ENCODE measurements at places on chromosomes 12 and 14.
A peak's percentile ranks its signal among the peaks of the same experiment; 100 is the strongest.

DNA sequence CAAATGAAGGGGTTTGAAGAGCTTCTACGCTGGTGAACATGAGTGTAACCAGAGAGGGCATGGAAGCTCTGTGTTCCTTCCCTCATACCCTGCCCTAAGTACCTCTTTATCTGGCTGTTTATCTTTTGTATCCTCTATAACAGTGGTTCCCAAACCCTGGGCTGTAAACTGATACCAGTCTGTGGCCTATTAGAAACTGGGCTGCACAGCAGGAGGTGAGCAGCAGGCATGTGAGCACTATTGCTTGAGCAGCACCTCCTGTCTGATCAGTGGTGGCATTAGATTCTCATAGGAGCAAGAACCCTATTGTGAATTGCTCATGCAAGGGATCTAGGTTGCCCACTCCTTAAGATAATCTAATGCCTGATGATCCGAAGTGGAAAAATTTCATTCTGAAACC lies 172.9 kb upstream of the AVPR1A start:
- H3K36me3 ChIP-seq: no peaks in the 10 kb centered on the region
- no peak overlapping the region for H3K4me3 ChIP-seq
- H3K4me1 ChIP-seq: no peaks in the 10 kb centered on the region
- no peak overlapping the region for H3K27ac ChIP-seq
- peaks cover 19% of the 10 kb centered on the region for H3K27me3 ChIP-seq

DNA sequence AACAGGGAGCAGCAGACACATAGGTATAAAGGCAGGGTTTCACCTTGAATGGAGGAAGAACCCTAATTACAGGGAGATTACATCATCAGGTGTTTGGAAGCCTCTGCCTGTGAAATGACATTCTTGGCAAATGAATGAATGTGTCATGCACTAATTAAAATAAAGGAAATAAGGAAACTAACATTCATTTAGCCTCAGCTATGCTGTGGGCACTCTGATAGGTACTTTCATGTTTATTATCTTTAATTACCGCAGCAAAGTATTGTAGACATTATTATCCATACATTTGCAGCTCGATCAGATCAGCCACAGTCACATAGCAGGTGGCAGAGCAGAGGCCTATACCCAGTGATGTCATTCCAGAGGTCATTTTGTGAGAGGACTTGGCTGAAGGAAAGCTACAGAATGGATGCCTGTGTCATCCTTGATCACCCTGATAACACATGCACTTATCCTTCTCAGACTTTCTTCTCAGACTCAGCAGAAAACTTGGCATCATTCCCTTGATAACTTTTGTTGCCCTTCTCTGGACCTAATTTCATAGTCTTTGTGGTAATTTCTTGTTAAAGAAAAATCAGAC lies 18.4 kb downstream of the ZNF664 start:
- no peak for DNase-seq
- no peak overlapping the region for H3K4me3 ChIP-seq
- peaks cover 58% of the 10 kb centered on the region for H3K4me1 ChIP-seq
- H3K27me3 ChIP-seq: no peaks in the 10 kb centered on the region
- H3K27ac ChIP-seq: peak overlapping the region; percentile 37

DNA sequence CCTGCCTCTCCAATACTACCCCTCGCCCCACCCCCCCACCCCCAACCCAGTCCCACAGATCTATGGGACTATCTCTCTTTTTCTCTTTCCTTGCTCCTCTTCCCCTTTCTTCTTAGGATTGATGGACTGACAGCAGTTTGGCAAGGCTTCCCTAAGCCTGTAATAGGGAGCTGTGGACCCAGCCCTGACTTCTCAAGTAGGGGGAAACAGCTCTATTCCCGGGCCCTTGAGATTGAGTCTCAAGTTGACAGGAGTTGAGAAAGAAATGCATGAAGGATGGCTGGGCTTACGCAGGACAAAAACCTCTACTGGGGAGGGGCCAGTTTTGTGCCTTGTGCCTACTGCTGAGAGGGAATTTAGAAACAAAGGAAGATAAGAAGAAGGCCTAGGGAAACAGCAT lies 60.4 kb downstream of the SMUG1 start:
- peaks cover 11% of the 10 kb centered on the region for H3K27me3 ChIP-seq
- H3K36me3 ChIP-seq: no peaks in the 10 kb centered on the region
- no peak for DNase-seq
- H3K4me3 ChIP-seq: peak overlapping the region; percentile 93

DNA sequence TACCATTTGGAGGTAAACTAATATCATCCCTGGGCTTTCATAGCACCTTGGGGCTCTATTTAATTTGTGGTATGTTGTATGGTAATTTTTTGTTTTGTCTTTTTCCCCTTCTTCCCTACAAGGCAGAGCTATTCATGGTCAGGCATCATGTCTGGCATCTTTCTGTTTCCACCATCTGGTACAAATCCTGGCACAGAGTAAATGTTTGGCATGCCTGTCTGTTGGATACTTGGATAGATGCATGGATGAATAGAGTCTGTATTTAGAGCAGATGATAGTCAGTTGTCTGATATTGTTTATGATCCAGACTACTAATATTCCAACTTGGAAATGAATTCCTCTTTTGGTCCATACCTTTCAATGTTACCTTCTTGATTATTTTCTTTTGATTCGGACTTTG lies 139.8 kb downstream of the NEDD1 start:
- DNase-seq: no peak
- H3K27me3 ChIP-seq: no peaks in the 10 kb centered on the region
- H3K4me1 ChIP-seq: peaks cover 4% of the 10 kb centered on the region
- no peak overlapping the region for H3K4me3 ChIP-seq

DNA sequence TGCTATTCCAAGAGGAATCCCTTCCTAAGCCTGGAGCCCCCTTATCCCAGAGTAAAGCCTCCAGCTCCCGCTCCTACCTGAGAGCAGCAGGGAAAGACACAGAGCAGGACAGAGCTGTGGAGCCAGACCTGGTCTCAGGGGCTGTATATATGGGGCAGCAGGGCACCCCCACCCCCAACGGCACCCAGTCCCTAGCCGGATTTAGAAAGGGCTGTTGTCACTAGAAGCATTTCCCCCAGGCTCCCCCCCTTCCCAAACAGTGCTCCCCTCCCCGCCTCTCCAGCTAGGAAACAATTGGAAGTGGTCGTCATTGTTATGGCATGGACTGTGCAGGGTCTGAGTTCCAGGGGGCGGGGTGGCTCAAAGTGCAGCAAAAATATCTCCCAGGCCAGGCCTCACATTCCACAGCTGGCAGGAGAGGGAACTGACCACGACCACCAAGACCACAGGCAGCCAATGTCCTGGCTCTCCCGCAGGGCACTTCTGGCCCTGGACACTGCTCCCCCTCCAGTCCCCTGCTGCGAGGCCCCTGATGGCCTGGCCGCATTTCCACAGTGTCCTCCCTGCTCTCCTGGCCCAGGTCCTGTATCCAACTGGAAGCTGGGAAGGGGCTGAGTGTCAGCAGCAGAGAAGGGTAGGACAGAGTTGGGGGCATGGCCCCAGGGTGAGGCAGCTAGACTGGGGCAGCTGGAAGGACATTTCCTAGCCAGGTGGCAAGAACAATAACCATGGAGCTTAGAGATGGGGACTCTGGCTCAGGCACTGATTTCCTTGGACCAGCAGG lies at the start of gene MYH7:
TSS of gene MYH7 (minus strand) at position 118 of the 784 bp plus-strand sequence. CDS start 1,928 bp downstream, outside the sequence.
- peaks cover 18% of the 10 kb centered on the region for H3K4me1 ChIP-seq
- DNase-seq: peak; percentile 37
- H3K27ac ChIP-seq: no peak within 1 kb of the TSS
- H3K4me3 ChIP-seq: no peak within 1 kb of the TSS
- H3K27me3 ChIP-seq: peaks cover 40% of the 10 kb centered on the region

DNA sequence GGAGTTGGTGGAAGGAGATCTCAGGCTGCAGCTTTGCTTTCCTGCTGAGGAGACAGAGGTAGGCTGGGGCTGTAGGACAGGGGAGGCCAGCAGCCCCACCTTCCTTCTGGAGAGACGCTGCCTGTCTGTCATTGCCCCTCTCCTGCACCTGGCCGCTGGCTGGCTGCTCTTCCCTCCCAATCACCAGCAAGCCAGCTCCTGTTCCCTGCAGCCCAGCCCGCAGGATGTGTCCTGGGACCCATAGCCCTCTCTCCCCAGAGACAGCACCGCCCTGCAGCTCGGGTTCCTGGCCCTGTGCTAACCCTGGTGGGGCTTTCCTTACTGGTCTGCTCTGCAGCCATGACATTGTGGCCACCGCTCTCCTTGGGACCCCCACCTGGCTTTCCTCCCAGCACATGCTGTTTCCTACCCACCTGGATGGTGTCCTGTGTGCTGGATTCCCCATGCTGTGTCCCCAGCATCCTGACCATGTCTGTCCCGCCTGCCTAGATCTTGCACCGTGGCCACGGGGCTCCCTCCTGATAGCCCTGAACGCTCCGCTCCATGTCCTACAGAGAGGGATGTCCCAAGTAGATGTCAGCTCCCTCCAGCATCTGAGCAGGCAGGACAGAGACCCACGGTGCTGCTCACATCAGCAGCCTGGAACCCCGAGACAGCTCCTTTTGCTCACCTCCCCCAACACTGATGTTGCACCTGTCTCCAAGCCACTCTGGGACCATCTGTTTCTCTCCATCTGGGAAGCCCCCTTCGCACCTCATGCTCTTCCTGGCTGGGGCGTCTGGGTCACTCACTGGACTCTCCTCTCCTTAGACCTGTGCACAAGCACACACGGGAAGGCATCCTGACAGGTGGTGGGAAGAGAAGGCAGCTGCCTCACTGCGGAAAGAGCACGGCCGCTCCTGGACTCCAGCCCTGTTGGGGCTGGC lies 1.1 kb upstream of the MTA1 start:
- peaks cover 2% of the 10 kb centered on the region for H3K36me3 ChIP-seq
- peaks cover 3% of the 10 kb centered on the region for H3K27me3 ChIP-seq
- DNase-seq: no peak
- H3K4me3 ChIP-seq: peak overlapping the region; percentile 72
- H3K4me1 ChIP-seq: peaks cover 34% of the 10 kb centered on the region

- DNase-seq: no peak
- H3K4me1 ChIP-seq: no peaks in the 10 kb centered on the region
- H3K27ac ChIP-seq: no peak overlapping the region
- H3K36me3 ChIP-seq: no peaks in the 10 kb centered on the region
- no peak overlapping the region for H3K4me3 ChIP-seq
Measured at GRCh38 chr12:111424189-111424792, 18.6 kb downstream of the SH2B3 start.

DNA sequence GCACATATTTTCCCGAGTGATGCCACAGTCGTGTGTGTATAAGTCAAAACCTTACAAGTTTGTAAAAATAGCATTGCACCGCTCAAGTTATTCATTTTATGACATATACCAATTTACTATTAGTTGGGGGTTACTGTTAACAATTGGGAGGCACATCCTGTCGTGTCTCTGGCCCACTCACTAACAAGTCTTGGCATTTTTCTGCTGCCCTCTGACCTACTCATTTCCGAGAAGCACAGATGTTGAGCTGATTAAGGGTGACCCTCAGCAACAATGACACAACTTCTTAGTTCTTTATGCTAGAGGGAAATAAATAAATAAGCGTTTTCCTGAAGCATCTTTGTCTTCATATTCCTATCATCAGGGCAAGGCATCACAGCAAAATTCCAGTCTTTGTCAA lies 6.8 kb upstream of the ATG14 start:
- no peak for DNase-seq
- no peak overlapping the region for H3K4me3 ChIP-seq
- peaks cover 31% of the 10 kb centered on the region for H3K27me3 ChIP-seq
- peaks cover 2% of the 10 kb centered on the region for H3K4me1 ChIP-seq
- H3K36me3 ChIP-seq: no peaks in the 10 kb centered on the region

DNA sequence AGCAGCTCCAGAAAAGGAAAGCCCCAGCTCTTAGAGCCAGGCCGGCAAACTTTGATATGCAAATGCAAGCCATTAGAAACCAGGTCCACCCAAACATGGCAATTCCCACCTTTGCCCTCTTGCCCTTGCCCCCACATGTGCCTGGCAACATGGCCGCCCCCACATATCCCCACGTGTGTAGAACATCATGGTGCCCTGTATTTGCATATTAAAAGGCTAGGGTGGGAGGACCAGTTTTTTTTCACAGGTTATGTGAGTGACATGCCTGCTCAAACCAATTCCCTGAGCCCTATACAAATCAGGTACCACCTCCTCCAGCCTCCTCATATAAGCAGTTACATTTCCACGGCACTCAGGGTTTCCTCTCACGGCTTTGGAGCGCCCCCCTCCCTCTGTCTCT lies 6.1 kb upstream of the ALDH1L2 start:
- no peak overlapping the region for H3K27ac ChIP-seq
- no peak overlapping the region for H3K4me3 ChIP-seq
- H3K36me3 ChIP-seq: peaks cover 9% of the 10 kb centered on the region
- peaks cover 20% of the 10 kb centered on the region for H3K27me3 ChIP-seq
- peaks cover 12% of the 10 kb centered on the region for H3K4me1 ChIP-seq
- DNase-seq: no peak

GRCh38 chr12:114166362-114166761 lies 200.2 kb upstream of the RBM19 start:
- peaks cover 79% of the 10 kb centered on the region for H3K27me3 ChIP-seq
- no peak for DNase-seq
- H3K27ac ChIP-seq: no peak overlapping the region
- no peaks in the 10 kb centered on the region for H3K36me3 ChIP-seq

GRCh38 chr14:104505085-104506074 lies 74.2 kb upstream of the C14orf180 start:
- DNase-seq: no peak
- H3K4me1 ChIP-seq: no peaks in the 10 kb centered on the region
- H3K4me3 ChIP-seq: no peak overlapping the region
- H3K27ac ChIP-seq: no peak overlapping the region
- no peaks in the 10 kb centered on the region for H3K36me3 ChIP-seq
- peaks cover 22% of the 10 kb centered on the region for H3K27me3 ChIP-seq

- peaks cover 3% of the 10 kb centered on the region for H3K36me3 ChIP-seq
- no peak overlapping the region for H3K4me3 ChIP-seq
- no peak for DNase-seq
Measured at GRCh38 chr12:95083938-95084337, 10.5 kb upstream of the NR2C1 start.

GRCh38 chr12:22333713-22334409 lies 646 bp downstream of the ST8SIA1 start:
- H3K36me3 ChIP-seq: no peaks in the 10 kb centered on the region
- peak overlapping the region; percentile 89 for H3K4me3 ChIP-seq
- H3K4me1 ChIP-seq: peaks cover 15% of the 10 kb centered on the region

DNA sequence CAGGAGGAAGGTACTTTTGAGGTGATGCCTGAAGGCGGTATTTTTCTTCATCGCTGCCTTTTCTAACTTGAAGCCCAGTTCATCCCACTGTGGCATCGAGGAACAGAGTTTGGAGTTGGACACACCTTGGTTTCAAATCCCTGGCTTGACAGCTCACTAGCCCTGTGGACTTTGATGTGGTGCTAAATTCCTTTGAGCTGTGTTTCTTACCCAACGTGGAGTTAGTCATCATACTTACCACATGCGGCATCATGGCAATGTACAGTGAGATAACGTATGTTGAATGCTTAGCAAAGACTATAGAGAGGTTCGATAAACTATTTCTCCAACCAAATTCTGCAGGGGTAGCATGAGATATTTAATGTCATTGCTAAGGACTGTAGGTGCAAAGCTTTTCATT lies 3.4 kb downstream of the PLEKHG3 start:
- no peaks in the 10 kb centered on the region for H3K27me3 ChIP-seq
- DNase-seq: no peak

GRCh38 chr14:37232907-37233481 lies 35.3 kb downstream of the MIPOL1 start:
- no peak overlapping the region for H3K27ac ChIP-seq
- no peaks in the 10 kb centered on the region for H3K27me3 ChIP-seq
- H3K4me3 ChIP-seq: no peak overlapping the region
- H3K4me1 ChIP-seq: no peaks in the 10 kb centered on the region
- peaks cover 2% of the 10 kb centered on the region for H3K36me3 ChIP-seq

- H3K27me3 ChIP-seq: no peaks in the 10 kb centered on the region
- H3K27ac ChIP-seq: peak overlapping the region; percentile 86
- peaks cover 3% of the 10 kb centered on the region for H3K36me3 ChIP-seq
- no peak overlapping the region for H3K4me3 ChIP-seq
- no peak for DNase-seq
- H3K4me1 ChIP-seq: peaks cover 73% of the 10 kb centered on the region
Measured at GRCh38 chr14:68519671-68520187, 273.1 kb downstream of the ZFP36L1 start.
